AG04450 (cell line): ENCODE measurements at places on chromosomes 12 and 14.

DNA sequence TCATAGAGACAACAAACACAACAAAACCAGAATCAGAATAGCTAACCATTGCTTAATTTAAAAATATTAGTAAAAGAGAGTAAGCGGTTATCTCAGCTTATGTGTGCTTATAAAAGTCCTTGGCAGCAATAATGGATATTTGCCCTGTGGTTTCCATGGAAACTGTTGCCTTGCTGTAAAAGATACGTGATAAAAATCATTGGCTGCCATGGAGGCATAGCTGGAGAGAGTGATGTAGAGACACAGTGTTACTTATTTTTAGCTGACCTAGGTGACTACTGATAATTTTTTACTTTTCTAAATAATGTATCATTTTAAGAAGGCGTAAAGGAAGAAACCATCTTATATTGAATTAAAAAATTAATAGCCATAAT lies 92.9 kb downstream of the ERC1 start:
- peak; percentile 44 for DNase-seq

GRCh38 chr14:103330536-103330935 lies 3.5 kb upstream of the EIF5 start:
- no peak for DNase-seq

DNA sequence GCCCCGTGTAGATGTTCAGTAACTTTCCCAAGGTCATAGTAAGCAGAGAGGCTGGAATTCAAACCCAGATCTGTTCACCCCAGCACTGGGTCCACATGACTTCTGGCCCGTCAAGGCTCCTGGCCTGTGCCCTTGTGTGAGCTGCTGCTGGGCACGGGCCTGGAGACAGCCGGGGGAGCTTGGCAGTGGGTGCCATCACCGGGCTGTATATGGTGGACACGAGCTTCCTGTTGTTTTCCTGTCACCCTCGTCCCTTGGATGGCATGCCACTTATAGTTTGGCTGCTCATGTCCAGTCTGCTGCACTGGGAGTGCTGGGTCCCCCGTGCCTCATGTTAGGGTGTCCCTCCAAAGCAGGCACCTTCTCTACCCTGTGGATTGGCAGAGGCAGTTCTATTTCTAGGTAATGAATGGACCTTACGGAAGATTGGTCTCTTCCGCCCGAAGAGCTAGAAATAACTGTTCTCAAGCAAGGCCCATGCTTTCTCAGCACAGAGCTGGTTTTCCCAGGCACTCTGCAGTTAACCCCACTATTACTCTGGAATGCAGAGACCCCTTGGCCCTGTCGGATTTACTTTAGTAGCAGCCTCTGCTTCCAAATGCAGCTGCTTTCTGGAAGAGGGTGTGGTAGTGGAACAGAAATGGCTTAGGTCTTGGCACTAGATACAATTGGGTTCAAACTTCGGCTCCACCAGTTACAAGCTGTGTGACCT lies 44.3 kb downstream of the ELK3 start:
- no peak for DNase-seq

DNA sequence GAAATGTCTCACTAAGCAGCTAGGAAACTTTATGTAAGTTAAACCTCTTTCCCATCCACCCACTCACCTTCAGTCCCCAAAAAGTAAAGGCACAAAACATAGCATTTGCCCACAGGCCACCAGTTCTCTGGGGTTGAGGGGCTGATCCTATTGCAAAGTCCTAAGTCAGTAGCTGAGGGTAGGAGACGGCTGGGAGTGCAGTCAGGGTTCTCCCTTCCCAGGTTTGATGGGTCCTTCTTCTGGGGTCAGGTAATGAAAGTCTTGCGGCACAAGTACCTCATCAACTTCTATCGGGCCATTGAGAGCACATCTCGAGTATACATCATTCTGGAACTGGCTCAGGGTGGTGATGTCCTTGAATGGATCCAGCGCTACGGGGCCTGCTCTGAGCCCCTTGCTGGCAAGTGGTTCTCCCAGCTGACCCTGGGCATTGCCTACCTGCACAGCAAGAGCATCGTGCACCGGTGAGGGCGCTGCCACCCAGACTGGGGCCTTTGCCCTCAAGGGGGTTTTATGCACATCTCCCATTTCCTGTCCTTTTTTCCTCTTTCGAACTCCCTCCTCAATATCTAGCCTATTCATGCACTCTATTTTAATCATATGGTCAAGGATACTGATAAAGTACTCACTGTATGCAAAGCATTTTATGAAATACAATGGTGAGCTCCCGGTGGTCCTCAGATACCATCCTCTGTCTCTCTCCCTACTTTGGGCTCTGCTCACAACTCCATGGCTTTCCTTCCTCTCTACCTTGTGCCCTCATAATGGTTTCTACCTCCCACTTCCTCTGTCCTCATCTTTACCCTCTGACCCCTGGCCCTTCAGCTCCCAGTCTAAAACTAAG lies 986 bp downstream of the TSSK4 start:
- DNase-seq = no peak

- no peak for DNase-seq
Measured at GRCh38 chr14:66842911-66843512, 335.1 kb downstream of the GPHN start.

DNA sequence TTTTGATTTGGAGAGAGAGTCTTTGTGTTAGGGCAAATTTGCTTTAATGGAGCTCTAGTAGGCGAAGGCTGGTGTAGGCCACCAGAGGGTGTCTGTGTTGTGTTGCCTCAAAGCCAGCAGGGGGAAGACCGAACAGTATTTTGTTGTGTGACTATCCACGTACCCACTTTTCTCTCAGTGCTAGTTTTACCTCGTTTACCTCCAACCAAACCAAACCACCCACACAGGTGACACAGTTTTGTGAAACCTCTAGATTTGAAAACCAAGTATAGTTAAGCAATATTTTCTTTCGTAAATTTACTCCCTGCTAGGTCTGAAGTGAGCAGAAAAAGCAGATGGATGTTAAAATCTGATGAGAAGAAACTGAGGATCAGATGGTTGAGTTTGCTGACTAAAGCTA lies 36.3 kb upstream of the NPFF start:
- peak; percentile 41 for DNase-seq

- DNase-seq = no peak
Measured at GRCh38 chr12:49888461-49889151, 15.1 kb downstream of the FAIM2 start.

- no peak for DNase-seq
Measured at GRCh38 chr14:102593061-102593824, 794 bp downstream of the RCOR1 start.

GRCh38 chr12:95177201-95177768 lies 40.0 kb downstream of the FGD6 start:
- DNase-seq = no peak

DNA sequence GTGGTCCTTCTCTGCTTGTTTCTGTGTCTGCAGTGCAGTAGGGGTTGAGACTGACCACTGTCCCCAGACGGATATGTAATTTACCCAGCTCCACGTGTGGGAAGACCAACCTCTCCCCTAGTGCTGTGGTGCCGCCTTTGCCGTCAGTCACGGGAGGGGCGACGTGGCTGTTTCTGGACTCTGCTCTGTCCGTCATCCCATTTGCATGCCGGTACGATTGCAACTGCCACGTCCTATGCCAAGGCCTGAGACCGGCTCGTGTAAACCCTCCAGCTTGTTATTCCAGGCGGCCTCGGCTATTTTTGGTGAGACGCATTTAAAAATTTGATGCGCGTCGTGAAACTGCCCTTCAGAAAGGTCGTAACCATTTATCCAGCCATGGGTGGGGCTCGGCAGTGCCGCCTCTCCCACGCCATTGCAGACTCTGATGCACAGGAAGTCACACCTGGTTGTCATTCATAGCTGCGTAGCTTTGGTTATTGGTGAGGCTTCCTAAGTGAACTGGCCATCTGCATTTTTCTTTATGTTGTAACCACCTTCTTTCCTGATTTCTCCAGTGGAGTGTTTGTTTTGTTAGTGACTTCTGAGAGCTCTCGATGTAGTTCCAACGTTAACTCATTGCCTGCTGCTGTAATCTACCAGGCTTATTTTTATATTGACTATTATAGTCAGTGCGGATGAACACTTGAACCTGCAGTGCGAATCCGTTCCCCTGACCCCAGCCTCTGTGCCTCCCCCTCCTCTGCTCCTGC lies 75.1 kb downstream of the ADGRD1 start:
- DNase-seq = no peak

DNA sequence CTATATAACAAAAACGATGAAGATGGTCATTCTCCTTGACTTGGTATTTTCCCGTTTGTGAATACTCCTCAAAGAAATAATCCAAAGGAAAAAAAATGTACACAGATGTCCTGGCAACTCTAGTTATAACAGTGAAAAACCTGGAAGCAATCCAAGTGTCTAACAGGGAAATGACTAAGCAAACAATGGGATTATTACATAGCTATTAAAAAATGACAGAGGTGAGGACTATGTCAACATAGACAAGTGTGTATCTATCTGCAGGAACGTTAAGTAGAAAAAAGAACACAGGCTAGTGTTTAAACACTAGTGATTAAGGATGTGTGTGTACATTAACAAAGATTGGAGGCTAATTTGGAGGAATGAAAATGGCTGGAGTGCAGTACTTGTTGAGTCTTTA lies 5.9 kb upstream of the APOLD1 start:
- peak; percentile 88 for DNase-seq

- DNase-seq = no peak
Measured at GRCh38 chr12:16568873-16569272, 37.1 kb downstream of the LMO3 start.

DNA sequence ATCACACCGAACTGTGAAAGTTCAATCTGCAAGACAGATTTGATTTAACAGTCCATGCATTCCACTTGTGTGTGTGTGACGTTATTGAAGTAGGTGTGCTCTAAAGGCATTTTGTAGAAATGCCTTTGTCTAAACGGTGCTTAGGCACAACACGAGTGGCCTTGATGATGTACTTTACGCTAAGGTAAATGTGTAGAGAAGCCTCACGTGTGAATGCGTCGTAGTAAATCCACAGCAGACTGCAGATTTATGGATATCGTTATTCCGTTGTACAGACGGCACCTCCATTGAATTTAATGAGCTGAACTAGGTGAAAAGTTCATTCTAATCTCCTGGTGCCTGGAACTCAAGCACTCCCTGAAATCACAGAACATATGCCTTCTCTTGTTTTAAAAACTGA lies 202.8 kb upstream of the STXBP6 start:
- DNase-seq = no peak

- DNase-seq = no peak
Measured at GRCh38 chr14:35558680-35559079, 24.7 kb downstream of the INSM2 start.

GRCh38 chr14:58785701-58786100 lies 147.9 kb downstream of the DACT1 start:
- no peak for DNase-seq

GRCh38 chr12:52049286-52049685 lies 2.0 kb upstream of the NR4A1 start:
- DNase-seq = no peak
